ENCODE measurements at places on chromosomes 5 and 9.

- DNase-seq = no peak
Observed at GRCh38 chr5:65825408-65826328, 100.7 kb upstream of the ERBIN start.

DNA sequence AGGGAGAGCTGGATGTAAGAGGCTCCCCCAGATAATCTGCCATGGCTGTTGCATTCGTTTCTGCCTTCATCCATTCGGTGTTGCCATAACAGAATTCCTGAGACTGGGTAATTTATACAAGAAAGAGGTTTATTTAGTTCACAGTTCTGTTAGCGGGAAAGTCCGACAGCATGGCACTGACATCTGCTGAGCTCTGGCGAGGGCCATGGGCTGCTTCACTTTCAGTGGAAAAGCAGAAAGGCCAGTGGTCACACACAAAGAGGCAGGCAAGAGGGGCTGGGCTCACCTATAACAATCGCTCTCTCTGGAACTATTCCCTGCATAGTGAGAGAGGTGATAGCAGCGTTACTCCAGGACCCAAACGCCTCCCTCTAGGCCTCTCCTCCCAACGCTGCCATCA lies 305.9 kb downstream of the MLLT3 start:
- DNase-seq = no peak

DNA sequence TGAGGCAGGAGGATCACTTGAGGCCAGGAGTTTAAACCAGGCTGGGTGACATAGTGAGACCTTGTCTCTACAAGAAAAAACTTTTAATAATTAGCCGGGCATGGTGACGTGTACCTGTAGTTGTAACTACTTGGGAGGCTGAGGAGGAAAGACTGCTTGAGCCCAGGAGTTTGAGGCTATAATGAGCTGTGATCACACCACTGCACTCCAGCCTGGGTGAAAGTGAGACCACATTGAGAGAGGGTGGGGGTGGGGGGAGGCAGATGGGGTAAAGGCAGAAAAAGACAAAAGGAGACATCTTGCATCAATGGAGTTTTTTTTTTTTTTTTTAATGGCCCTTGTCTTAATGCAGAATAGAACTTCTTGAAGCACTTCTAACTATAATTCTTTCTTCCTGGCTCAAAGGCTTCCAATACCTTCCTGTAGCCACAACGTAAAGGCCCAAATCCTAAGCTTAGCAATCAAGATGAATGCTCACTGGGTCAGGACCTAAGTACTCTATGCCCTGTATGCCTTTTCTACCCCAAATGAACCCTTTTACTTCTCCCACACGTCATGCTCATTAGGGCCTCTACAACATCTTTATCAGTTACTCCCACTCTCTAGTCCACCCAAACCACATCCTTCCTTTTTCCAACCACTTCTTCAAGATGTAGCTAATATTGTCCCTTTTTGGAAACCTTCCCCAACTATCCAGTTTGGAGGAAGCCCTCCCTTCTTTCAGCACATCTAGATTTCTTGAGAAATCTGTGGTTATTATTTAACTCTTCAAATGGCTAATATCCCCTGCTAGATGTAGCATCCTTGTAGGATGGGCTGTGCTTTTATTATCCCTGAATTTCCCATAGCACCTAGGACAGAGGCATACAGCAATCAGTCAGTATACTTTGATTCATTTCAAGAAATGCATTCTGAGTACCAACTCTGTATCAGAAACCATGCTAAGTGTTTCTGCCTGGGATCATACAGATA lies 40.8 kb downstream of the CSF2 start:
- no peak for DNase-seq

DNA sequence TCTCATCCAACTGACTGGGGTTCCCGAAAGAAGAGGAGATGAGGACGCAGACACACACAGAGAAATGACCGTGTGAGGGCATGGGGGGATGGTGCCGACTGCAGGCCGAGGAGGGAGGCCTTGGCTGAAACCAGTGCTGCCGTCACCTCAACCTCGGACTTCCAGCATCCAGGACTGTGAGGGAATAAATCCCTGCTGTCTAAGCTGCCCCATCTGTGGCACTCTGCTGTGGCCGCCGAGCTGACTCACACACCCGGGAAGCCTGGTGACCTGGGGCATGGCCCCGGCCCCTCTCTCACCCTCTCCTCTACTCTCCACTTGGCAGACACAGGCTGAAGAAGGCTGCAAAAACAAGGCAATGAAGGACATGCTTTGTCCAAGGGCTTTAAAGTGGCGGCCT lies 4.4 kb upstream of the COL5A1 start:
- DNase-seq = no peak

- DNase-seq = no peak
Observed at GRCh38 chr5:81631124-81631523, 119.8 kb downstream of the SSBP2 start.

DNA sequence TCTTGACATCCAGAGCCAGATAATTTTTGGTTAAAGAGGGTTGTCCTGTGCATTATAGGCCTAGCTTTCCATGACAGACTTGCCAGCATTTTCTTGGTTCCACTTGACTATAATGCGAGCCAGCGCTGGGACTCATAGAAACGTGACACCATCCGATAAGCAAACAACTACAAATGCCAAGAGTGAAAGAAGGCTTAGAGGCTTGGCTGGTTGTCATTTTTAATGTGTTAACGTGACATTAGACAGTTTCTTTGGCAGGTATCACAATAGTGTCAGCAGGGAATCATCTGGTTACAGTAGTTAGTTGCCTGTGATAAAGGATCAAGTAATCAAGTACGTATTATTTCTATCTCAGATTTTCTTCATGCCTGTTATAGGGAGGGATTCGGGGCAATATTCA lies 20.0 kb upstream of the LIFR start:
- no peak for DNase-seq

DNA sequence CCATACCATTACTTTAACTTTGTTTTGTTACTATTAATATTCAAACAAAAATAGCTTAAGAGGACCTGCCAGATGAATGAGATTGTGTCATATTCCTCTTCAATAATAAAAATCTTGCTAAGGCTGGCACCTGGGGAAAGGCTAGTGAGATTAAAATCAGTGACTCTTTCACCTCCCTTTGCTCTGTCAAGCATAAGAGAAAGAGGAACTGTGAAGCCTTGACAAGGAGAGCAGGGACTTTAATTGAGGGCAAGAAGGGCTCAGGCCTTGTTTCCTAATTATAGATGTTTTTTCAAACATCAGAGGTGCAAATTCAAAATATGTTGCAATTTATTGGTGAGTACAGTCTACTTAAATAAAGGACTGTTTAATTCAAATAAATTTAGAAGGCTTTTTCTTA lies 91.7 kb downstream of the SPATA31D1 start:
- no peak for DNase-seq

GRCh38 chr9:75946766-75947165 lies 56.3 kb downstream of the PCSK5 start:
- no peak for DNase-seq

Data from frontal cortex (tissue), 4 donors.